ENCODE measurements at places on chromosomes 16 and 17.

GRCh38 chr17:9899280-9900043 is 5.6 kb downstream of the RCVRN start:
- no peak for DNase-seq

- DNase-seq: no peak
Observed at GRCh38 chr16:47538472-47538871, 77.3 kb downstream of the PHKB start.

DNA sequence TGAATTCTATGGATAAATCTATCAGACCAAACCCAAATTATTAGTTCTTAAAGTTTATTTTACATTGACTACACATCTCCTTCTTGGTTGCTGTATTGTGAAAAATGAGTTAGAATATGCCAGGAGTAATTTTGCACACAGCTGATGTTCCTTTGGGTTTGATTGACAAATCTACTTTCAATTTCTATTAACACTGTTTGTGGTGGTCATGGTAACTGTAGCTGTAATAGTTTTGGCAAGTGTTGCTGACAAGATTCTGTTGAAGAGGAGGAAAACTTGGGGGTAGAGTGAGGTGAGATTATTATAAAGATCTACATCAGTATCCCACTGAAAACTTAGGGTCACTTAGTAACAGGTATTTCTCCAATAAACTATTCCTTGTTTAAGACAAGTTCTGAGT is 30.3 kb downstream of the MRTFB start:
- DNase-seq: no peak

DNA sequence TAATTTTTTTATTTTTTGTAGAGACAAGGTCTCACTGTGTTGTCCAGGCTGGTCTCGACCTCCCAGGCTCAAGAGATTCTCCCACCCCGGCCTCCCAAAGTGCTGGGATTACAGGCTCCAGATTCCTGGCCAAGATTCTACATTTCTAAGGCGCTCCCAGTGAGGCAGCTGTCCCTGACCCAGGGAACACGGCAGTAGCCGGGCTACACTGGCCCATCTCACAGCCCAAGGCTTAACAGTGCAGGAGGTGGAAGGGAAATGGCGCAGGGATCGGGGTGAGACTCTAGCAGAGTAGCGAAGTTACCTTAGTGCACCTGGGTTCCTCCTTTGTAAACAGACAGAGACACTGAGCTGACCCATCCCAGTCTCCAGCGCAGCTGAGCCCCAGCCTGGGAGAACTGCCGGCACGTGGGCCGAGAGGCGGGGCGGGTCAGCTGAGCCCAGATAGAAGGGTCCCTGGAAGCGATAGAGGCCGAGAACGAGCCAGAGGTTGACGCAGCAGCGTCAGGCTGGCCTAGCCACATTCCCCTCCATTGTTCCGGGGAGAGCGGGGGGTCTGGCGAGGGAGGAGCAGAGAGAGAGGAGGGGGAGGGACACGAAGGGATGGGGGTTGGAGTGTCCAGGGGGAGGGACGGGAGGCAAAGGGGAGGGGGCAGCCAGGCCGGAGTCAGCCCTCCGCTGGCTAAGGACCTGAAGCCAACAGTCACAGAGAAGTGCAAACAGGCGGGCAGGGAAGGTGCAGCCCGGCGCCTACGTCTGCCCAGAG is 2.5 kb downstream of the CARHSP1 start:
- DNase-seq: no peak

GRCh38 chr16:756428-756827 is 4.1 kb upstream of the MSLN start:
- no peak for DNase-seq

DNA sequence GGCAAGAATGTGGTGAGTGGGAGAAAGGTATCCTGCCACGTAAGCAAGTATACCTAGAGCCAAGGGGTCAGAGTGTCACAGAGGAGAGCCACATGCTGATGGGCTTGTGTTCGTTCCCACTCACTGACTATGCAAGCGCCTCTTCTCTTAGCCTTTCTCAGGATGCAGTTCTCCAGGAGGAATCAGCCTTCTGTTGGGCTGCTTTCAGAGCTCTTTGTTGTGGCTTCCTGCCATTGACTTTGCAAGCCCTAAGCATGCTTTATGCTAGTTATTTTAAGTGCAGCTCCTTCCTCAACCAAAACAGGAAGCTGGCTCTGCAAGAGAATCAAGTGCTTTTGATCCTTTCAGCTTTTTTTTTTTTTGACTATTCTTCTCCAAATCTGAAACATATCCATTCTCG is 66.6 kb downstream of the SIAH1 start:
- DNase-seq: no peak

DNA sequence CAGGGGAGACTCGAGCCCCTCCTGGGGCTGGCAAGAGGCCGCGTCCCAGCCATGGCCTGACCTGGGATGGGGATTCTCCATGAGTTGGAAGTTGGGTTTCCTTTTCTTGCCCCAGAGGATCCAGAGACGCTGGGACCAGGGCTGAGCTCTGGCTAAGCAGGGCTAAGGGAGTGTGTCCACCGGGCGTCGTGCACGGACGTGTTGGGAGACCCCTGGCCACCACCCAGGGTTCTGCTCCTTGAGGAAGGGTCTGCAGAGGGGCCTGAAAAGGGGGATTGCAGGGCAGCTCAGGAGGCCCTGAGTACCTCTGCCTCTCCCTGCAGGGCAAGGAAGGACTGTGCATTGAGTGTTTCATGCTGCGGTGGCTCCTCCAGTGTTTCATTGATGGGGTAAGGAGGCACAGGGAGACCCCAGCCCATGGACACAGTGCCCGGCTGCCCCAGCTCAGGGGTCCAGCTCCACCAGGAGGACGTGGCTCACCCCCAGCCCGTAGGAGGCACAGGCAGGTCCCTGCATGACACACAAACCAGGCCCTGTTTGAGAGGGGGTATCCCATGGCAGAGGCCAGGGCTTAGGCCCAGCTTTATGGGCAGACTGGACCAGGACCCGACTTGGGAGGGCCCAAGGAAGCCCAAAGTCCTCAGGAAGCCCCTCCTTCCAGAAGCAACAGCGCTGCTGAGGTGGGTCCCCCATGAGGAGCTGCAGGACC is 47.5 kb downstream of the USP22 start:
- no peak for DNase-seq

- DNase-seq: no peak
Observed at GRCh38 chr17:68343976-68344375, 52.7 kb downstream of the ARSG start.

DNA sequence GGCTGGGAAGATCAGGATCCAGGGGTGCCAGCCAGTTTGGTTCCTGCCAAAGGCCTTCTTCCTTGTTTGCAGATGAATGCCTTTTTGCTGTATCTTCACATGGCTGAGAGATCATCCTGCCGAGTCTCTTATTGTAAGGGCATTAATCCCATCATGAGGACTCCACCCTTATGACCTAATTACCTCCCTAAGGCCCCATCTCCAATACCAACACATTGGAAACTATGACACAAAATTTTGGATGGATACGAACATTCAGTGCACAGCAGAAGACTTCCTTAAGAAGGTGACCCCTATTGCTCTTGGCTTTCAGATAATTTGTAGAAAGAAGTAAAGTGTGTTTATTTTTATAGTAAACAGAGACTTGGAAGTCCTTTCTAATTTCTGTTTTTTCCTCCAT is 1164.7 kb upstream of the CDH8 start:
- no peak for DNase-seq

- DNase-seq: no peak
Observed at GRCh38 chr17:75521951-75522727, 3.4 kb upstream of the LLGL2 start.

DNA sequence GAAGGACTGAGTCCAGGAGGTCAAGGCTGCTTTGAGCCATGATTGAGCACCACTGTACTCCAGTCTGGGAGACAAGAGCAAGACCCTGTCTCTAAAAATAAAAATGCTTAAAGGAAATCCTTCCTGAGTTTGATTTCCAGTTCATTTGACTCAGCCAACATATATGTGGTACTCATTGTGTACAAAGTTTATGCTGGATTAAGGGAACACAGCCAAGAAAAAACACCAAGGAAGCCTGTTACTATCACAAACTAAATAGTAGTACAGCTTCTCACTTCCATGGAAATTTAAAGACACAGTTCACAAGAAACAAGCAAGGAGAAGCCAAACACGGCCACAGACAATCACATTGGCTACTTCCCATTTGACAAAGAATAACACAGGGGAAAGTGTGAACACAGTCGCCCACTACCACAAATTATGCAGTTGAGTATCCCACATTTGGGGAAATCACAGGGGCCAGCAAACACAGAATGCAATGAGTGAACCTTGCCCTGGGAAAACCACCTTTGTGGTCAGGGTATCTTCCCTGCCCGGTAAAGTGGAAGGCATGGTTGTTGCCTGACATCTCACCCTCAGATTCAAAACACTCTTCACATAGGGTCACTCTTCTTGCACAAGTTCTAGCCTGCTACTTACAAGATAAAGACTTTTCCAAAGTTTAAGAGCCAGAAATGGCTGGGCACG is 14.5 kb downstream of the TEX14 start:
- no peak for DNase-seq

DNA sequence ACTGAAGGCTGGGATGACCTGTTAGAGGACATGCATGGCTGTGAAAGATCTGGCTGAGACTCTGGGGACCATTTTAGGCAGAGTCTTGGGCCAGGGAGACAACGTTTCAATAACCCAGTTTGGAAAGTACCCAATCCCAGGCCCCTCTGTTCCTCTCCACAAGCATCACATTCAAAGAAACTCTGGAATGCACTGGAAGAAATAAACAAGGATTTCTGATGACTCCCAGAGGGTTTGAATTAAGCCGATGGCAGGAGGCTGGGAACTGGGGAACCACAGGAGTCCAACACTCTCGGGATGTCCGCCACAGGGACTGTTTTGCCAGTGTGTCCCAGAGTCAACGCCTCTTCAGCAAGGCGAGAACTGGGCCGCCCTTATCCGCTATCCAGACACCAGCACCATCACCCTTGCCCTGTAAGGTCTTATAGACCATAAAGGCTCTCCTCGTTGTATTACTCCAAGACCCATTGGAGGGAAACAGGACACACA is 3.3 kb downstream of the PMP22 start:
- no peak for DNase-seq

DNA sequence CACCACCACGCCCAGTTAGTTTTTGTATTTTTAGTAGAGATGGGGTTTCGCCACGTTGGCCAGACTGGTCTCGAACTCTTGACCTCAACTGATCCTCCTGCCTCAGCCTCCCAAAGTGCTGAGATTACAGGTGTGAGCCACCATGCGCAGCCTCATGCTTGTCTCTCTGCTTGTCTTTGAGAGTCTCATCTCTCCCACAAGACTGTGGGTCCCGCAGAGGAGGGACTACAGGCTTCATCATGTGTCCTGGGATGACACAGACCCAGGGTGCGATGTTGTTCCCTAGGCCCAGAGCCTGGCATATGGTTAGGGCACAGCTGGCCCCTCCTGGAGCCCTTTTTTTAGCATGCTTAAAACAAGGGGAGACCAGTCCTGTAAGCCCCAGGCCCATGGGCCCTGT is 101.9 kb downstream of the NDE1 start:
- no peak for DNase-seq
